ENCODE measurements at places on chromosomes 7 and 10. TPM values are rescaled to one million over a fixed set of nuclear protein-coding genes. Genes with fewer than 3 reads are reported as not detected.

C10orf53 gene
- not detected for total RNA-seq

AKR1C4 gene
- not detected for total RNA-seq

DNA sequence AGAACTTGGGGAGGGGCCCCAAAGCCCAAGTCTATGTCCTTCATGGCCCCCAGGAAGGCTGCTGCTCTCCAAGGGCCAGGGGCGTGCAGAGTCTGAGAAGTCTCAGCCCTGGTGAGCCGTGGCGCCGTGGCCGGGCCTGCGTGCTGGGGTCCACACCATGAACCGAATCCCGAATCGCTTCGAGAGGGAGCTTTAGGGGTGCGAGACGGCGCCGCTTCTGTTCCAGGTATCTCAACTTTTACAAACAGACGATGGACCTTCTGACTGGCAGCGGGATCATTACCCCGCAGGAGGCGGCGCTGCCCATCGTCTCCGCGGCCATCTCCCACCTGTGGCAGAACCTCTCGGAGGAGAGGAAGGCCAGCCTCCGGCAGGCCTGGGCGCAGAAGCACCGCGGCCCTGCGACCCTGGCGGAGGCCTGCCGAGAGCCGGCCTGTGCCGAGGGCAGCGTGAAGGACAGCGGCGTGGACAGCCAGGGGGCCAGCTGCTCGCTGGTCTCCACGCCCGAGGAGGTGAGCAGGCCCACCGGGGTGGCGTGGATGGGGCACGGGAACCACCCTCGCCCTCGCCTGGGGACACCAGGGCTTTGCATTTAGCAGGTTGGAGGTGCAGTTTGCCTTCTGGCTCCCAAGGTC, 12.7 kb downstream of the STRA8 start:
- no peak for DNase-seq

- no peak for DNase-seq
Measured at GRCh38 chr10:29026065-29026797, 262.6 kb upstream of the LYZL1 start.

GRCh38 chr10:24571870-24572450, 151.7 kb downstream of the ARHGAP21 start:
- DNase-seq: no peak

- no peak for DNase-seq
Measured at GRCh38 chr10:131921184-131921583, 20.4 kb downstream of the PPP2R2D start.

- no peak for DNase-seq
Measured at GRCh38 chr7:40194745-40195144, 59.9 kb downstream of the SUGCT start.

DNA sequence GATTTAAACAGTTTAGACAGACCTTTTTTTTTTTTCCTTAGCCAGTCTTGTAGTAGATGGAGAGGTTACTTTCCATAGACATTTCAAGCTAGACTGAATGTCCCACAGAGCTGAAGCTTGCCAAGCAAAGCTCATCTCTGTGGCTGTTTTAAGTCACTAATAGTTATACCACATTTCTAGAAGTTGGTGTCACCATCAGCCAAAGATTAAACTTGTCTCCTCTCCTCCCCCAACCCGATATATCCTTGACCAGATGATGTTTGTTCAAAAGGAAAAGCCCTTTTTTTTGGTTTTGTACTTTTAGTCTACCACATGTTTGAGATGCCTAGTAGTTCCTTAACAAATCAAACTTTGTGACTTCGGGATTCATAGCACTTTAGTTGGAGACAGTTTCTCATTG, 66.1 kb downstream of the ADD3 start:
- no peak for DNase-seq

GRCh38 chr7:52154382-52154781, 837.8 kb upstream of the COBL start:
- no peak for DNase-seq

- DNase-seq: no peak
Measured at GRCh38 chr10:105258036-105258673, 617.1 kb downstream of the SORCS3 start.
